ENCODE measurements at places on chromosomes 11 and 22.

DNA sequence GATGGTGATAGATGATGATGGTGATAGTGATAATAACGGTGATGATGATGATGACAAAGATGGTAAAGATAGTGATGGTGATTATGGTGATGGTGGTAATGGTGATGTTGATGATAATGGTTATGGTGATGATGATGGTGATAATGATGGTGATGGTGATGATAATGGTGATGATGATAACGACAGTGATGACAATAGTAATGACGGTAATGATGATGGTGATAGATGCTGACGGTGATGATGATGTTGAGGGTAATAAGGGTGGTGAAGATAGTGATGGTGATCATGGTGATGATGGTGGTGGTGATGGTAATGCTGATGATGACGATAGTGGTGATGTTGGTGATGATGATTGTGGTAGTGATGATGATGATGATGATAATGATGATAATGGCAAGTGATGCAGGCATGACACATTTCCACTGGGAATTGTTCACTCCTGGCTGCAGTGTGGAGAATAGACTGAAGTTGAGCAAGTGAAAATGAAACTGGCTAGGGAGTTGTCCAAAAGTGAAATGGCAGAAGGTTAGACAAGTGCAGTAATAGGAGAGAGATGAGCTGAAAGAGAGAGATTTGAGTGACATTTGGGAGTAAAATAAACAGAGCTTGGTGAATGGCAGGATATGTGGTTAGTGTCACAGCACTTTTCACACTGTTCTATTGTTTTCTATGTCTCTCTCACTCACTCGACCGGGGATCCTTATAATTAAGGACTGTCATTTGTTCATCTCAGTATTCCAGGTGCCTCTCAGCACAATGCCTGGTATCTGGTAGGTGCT is 992.5 kb downstream of the OPCML start:
- peak; percentile 26 for DNase-seq

GRCh38 chr11:36600180-36600579 is 2.1 kb upstream of the RAG2 start:
- DNase-seq, result no peak

- peak; percentile 96 for DNase-seq
Observed at GRCh38 chr11:65903068-65903481, 2.9 kb upstream of the FOSL1 start.

DNA sequence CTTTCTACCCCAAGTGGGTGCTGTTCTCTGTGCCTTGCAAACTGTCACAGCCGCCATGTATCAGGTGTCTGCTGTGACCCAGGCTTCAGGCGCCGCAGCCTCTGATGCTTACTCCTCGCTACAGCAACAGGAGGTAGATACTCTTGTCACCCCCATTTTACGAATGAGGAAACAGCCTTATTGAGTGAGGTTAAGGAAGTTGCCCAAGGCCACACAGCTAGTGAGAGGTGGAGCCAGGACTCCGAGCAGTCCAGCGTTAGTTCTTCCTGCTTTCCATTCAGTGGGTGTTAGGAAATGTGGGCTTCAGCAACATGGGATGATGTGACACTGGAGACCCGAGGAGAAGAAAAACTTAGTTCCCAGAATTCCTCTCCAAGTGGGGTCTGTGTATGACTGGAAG is 14.3 kb downstream of the RNF215 start:
- DNase-seq, result no peak

DNA sequence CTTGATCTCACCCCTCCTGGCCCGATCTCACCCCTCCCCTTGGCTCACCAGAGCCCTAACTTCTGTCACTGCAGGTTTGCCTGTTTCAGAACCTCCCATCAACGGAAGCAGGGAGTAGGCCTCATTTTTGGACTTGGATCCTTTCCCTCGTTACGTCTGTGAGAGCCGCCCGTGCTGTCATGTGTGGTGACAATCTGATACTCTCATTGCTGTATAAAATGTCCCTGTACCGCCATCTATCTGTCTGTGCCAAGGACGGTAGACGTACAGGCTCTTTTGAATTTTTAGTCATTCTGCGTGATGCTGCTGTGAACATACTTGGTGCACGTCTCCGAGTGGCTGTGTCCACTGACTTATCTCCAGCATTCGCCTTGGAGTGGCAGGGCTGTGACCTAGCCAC is 1163.1 kb downstream of the BRD1 start:
- DNase-seq, result peak; percentile 28

DNA sequence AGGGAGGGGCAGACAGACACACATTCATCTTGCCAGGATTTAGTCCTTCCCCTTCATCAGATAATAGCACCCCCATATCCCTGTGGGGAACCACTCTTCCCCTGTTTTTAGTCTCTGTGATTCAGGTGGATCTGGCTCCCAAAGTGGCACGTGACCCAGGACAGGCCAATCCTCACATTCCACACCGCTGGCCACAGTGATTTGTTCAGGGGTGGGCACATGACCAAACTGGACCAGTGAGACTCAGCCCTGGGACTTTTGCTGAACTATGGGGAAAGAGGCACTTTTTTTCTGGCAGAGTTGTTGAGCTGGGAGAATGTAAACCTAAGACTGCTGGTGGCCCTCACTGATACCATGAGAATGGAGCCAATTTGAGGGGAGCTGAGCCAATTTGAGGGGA is 19.1 kb upstream of the KCNJ11 start:
- DNase-seq, result no peak

GRCh38 chr11:9274499-9275258 is 9.5 kb upstream of the DENND5A start:
- peak; percentile 43 for DNase-seq

- no peak for DNase-seq
Observed at GRCh38 chr11:111459506-111460270, 52.5 kb downstream of the BTG4 start.

- DNase-seq, result peak; percentile 32
Observed at GRCh38 chr11:99015634-99016454, 4.9 kb upstream of the CNTN5 start.

DNA sequence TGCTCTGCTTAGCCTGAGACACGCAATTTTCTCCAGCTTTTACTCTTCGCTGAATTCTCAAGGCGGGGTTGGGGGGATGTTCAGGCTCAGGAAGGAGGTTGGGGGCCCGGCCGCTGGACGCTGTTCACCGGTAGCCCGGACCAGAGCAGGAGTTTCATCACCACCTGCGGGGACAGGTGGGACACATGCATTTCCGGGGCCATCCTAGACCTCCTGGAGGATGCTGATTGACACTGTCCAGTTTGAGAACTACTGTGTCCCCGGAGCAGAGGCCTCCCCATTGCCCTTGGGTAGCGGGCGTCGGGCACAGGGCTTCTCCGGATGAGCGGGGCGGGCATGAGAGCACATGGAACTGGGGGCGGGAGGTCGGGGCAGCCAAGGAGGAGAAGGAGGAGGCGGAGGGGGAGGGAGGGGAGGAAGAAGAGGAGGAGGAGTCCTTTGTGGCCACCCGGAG is 144.0 kb upstream of the GRK3 start:
- no peak for DNase-seq

GRCh38 chr22:16854631-16855030 is 29.4 kb upstream of the XKR3 start:
- DNase-seq, result no peak

DNA sequence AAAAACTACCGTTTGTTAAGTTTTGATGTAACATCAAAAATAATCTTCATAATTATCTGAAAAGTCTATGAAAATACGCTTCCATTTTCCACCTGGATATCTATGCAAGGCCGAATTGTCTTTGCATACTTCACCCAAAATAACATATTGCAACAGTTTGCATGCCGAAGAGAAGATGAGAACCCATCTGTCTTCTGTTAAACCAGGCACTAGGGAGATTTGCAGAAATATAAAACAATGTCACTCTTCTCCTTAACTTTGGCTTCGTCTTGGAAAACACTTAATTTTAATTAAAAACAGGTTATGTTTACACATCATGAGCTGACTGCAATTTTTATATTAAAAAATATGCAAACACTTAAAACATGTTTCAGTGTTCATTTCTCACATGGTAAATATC is 1325.8 kb downstream of the TBC1D22A start:
- DNase-seq, result no peak

GRCh38 chr11:1298695-1299492 is 10.5 kb downstream of the TOLLIP start:
- peak; percentile 43 for DNase-seq

- no peak for DNase-seq
Observed at GRCh38 chr22:48844056-48844675, 983.5 kb downstream of the BRD1 start.

GRCh38 chr11:100847696-100848216 is 160.7 kb downstream of the ARHGAP42 start:
- no peak for DNase-seq

GRCh38 chr11:92199991-92200390 is 24.6 kb upstream of the FAT3 start:
- DNase-seq, result no peak

- no peak for DNase-seq
Observed at GRCh38 chr22:30640361-30640760, 4.8 kb downstream of the SLC35E4 start.

- peak; percentile 53 for DNase-seq
Observed at GRCh38 chr11:13384908-13385640, 77.9 kb downstream of the BTBD10 start.

- no peak for DNase-seq
Observed at GRCh38 chr11:69512790-69513189, 31.3 kb downstream of the LINC01488 start.

GRCh38 chr22:46583571-46583970 is 36.6 kb upstream of the GRAMD4 start:
- no peak for DNase-seq

- DNase-seq, result no peak
Observed at GRCh38 chr11:39732001-39732400, 1727.5 kb downstream of the LRRC4C start.

- DNase-seq, result no peak
Observed at GRCh38 chr11:59842316-59842715, 3.0 kb downstream of the CBLIF start.

DNA sequence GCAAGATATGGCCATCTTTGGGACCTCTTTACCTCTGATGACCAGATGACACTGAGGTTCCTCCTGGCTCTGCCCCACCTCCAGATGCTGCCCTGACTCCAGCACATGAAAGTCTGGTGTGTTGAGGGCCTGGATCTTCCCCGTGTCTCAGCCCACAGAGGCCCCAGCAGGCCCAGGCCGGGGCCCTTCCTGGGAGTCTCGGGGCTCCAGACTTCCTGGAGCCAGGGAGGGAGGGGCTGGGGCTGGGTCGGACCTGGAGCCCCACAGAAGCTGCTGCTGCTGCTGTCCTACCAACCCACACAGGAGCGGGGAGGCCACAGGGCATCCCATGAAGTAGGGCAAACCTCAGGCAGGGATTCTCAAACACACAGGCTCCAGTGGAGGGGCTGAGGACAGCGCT is 32.2 kb upstream of the WNT11 start:
- DNase-seq, result no peak

DNA sequence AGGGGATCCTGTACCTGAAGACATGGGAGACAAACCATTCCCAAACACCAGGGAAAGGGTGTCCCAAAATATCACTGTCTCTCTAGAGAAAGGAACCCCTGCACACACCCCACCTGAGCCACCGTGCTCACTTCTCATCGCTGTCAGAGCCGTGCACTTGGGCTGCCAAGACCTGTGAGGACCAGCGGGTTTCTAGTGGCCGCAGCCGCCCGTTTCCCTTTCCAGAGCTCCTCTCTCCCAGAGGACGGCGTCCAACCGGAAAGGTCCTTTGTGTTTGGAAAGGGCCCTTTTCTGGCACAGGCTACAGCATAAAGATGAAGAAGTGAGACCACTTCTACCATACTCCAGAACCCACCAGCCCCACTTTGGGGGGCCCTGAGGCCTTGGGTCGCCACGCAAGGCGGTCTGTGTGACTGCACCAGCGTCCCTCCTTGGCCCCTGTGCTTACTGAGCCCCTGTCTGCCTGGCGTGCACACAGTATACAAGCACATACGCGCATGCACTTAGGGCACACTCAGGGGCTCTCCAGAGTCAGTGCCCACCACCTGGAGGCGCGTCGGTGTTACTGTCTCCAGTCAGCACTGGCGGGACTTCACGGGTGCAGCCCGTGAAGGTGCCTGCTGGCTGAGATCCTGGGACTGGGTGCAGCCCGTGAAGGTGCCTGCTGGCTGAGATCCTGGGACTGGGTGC is 381.8 kb downstream of the TBC1D22A start:
- DNase-seq, result no peak

GRCh38 chr11:122775675-122776271 is 62.5 kb upstream of the CRTAM start:
- no peak for DNase-seq

- no peak for DNase-seq
Observed at GRCh38 chr11:129973068-129973467, 29.6 kb downstream of the PRDM10 start.

GRCh38 chr22:27192135-27192829 is 534.9 kb downstream of the MIAT start:
- peak; percentile 53 for DNase-seq

- DNase-seq, result no peak
Observed at GRCh38 chr11:78954261-78954660, 379.6 kb upstream of the NARS2 start.

GRCh38 chr22:37476389-37477329 is 9.5 kb downstream of the MFNG start:
- DNase-seq, result no peak

GRCh38 chr22:20430720-20431510 is 6.7 kb downstream of the SCARF2 start:
- peak; percentile 65 for DNase-seq

GRCh38 chr22:27205492-27206373 is 548.3 kb downstream of the MIAT start:
- DNase-seq, result peak; percentile 64

DNA sequence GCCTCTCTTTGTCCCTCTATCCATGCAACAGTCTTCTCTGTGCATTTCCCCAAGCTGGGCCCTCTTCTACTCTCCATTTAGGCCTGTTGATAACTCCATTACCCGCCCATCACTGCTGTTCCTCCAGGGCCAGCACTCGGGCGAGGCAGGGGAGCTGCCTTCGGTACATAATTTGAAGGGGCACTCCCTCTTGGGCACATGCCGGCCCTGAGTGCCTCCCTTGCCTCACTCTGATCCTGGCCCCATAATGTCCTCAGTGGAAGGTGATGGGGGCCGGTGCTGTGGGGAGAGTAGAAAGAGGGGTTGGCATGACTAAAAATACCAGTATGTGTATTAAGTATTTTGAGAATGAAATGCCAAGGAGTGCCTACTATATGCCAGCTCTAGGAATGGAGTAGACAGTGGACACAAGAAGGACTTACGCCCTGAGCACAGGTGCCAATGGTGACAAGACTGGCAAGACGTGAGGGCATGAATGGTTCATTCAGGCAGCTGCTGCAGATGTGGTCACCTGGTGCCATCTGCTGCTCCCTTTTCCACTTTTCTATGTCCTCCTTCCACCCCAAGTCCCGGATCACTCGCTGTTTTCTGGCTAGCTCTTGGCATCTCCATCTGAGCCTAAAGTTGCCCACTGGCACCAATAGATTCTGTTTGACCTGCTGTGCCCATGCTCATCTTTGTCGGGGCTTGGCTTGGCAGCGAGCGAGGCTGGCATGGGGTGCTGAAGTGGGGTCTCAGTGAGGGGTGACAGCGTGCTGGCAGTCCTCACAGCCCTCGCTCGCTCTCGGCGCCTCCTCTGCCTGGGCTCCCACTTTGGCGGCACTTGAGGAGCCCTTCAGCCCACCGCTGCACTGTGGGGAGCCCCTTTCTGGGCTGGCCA is 22.6 kb downstream of the TMEM218 start:
- no peak for DNase-seq
